Nephron progenitor cell (in vitro differentiated cells): ENCODE measurements at places on chromosomes 7 and 10.
A peak's percentile ranks its signal among the peaks of the same experiment; 100 is the strongest.

DNA sequence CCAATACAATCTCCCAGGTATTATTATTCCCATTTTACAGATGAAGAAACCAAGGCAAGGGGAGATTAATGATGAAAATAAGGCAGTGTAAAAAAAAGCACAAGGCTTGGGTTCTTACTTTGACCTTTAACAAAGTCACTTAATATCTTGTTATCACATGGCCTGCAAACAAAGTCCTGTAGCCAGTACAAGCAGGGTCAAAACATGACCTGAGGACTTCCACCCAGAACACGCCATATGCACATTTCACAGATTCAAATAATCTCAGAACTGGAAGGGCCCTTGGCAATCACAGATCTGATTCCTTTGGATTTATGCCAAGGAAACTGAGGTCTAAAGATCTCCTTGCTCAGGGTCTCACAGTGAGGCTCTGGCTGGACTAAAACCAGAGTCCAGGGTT lies 162.1 kb downstream of the KCNMA1 start:
- no peak for DNase-seq

DNA sequence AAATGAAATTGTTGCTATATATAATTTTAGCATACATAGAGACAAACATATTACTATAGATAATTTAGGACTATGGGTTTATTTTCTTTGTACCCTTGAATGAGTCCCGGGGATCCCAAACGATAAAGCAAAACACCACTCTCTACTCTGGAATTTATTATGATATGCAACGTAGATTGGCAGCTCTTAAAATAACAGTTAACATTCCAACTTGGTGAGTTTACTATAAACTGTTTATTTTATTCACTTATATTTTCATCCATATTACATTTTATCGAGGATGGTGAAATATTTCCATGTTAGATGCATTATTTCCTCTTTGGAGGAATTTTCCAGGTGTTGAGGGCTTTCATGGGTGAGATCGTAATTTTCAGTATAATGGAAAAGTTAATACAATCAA lies 138.7 kb upstream of the DGKB start:
- DNase-seq: no peak

DNA sequence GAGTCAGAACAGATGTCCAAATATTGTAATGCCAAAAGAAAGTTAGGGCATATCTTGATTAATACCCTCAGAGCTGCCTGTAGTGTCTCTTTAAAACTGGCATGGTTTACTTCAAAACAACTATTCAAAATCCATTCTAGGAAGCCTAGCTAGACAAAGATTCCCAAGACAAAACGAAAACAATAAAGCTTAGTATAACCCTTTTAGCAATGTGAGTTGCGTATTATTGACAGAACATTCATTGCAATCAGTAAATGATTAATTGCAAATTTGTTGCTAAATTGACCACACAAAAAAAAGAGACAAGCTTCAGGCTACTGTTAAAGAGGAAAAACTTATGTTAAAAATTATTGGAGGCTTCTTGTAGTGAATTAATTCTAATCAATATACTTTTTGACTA lies 406.9 kb downstream of the DGKB start:
- no peak for DNase-seq

DNA sequence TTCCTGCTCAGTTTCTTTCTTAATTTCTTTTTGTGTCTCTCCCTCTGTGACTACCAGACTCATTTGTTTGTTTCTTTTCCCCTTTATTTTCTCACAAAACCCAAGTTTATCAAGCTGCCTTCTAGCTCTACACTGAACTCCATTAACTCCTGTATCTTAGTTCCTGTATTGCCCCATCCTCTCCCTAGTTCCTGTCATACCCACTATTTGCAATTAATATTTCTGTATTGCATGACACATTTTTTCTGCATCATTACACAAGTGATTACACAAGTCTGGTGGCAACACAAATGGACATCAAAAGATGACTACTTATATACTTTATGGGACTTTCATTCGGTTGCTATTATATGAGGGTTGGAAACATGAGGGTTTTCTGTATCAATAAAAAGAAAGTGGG lies 26.9 kb upstream of the OR9A4 start:
- DNase-seq: no peak

- no peak for DNase-seq
Observed at GRCh38 chr10:17179002-17179401, 22.5 kb downstream of the TRDMT1 start.

- no peak for DNase-seq
Observed at GRCh38 chr10:73494877-73495225, 973 bp downstream of the PPP3CB start.

DNA sequence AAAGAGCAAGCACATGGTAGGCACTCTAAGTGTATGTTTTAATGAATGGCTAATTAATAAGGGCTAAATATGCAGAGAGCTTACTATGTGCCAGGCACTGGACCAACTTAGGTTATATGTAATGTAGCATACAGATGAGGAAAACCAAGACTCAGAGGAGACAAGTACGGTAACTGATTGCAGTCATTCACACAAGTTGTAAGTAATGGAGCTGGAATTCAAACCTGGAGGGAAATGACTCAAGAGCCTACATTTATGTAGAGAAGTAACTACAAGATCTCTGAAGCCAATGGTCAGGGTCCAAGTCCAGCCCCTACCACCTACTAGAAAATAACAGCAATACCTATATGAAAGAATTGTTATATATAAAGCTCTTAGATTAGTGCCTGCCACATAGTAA lies 97.3 kb upstream of the KCNIP2 start:
- DNase-seq: no peak

DNA sequence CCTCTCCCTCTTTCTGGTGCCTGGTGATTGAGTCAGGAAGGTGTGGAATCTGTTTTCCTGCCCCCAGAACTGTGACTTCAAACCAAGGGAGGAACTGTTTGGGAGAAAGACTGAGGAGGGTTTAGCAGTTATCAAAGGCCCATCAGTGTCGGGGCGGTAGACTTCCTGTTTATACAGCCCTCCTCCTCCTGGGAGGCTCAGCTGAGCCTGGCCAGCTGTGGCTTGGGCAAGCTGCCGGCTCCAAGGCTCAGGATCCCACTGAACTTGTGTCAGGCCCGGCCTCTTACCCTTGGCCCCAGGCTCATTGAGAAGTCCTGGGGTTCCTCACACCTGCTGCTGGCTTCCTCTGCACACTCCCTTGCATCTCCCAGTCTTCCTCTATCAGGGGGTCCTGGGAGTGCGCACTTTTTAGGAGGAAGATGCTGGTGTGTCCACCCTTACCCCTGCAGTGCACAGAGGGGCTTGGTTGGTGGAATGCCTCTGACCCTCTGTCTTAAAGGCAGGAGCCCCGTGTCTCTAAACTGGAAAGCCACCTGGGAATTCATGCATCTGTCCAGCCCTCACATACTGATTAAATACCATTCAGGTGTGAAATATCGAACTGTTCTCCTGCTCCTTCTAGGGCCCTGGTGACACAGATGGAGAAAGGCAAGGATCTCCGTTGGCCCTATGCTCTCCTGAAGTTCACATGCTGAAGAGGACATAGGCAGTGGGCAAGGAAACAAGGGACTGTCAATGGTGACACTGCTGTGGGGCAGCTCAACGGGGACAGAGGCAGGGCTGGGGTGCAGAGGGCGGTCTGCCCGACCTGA lies 32.4 kb downstream of the CXCL12 start:
- peak; percentile 43 for DNase-seq

DNA sequence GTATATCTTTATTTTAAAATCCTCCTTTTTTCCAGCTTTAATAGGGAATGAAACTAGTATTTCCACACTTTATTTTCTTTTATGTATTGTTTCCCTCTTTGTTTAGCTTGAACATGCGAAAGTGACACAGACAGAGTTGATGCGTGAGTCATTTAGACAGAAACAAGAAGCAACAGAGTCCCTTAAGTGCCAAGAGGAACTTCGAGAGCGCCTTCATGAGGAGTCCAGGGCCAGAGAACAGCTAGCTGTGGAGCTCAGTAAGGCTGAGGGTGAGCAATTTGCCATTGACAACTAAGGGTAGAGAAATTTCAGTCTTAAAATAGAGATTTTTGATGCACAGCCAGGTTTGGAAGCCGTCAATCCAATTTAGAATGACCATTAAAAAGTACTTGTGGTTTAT lies 73.1 kb downstream of the CYP51A1 start:
- no peak for DNase-seq

DNA sequence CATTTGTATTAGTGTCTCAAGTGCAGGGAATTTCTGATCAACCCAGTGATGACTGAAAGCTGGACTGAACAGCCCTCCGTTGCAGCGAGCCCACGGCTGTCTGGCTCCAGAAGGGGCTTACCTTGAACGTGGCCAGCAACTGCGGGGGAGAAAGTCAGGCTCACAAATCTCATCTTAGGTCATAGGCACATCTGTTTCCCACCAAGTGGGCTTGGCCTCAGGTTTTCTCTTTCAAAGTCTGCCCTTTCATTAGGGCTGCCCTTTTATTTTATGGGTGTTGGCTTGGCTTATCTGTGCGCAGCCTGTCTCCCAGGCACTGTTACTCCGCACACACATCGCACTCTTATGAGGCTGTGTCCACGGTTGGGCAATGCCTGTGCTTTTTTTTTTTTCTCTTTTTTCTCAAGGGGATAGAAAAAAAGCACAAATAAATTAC lies 178.0 kb downstream of the JCAD start:
- DNase-seq: peak; percentile 7

DNA sequence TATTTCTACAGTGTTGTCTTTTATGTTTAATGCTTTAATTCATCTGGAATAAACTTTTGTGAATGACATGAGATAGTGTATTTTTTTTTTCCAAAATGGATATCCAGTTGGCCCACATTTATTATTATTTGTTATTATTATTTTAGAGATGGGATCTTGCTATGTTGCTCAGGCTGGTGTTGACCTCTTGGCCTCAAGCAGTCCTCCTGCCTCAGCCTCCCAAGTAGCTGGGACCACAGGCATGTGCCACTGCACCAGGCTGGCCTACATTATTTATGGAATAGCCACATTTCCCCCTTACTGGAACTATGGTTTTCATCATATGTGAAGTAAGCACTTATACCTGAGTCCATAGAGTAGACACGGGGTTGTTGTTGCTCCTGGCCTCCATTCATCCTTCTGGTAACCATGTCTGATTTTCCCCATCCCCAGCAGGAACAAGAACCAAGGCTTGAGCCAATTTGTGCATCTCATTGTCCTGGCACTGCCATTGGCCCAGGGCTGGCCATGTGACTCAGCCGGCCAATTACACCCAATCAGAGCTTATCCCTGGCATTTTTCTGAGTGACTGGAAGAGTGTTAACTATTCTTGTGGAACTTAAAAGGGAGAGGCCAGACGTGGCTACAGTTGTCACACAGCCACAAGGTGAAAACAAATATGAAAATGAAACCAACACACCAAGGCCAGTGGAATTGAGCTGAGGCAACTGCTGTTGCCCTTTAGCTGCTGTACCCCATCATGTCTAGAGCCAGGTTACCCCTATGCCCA lies 23.1 kb downstream of the PRF1 start:
- no peak for DNase-seq

- no peak for DNase-seq
Observed at GRCh38 chr10:125009661-125010161, 67.8 kb downstream of the ZRANB1 start.

GRCh38 chr10:59098831-59099452 lies 77.5 kb upstream of the PHYHIPL start:
- peak; percentile 2 for DNase-seq

DNA sequence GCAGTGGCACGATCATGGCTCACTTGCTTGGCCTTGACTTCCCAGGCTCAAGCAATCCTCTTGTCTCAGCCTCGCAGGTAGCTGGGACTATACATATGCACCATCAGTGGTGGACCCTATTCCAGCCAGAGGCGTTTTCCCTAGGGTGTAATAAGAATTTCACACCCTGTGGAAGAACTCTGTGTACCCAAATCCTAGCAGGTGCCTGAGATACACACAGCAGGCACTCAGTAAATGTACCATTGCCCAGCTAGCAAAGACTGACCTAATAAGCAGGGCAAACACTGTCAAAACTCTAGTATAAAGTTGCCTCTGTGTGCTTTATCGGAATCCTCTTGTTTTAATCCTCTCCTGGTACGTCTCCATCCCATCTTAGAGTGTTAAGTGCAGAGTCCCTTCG lies 33.7 kb upstream of the BHLHA15 start:
- DNase-seq: no peak

GRCh38 chr7:80027611-80028173 lies 106.9 kb upstream of the GNAI1 start:
- no peak for DNase-seq

- no peak for DNase-seq
Observed at GRCh38 chr7:81715984-81716588, 53.8 kb downstream of the HGF start.

- no peak for DNase-seq
Observed at GRCh38 chr10:76738991-76739390, 898.6 kb downstream of the KCNMA1 start.

GRCh38 chr10:27659786-27660185 lies 85.8 kb downstream of the MKX start:
- DNase-seq: no peak

GRCh38 chr10:13648425-13648824 lies 61.7 kb downstream of the PRPF18 start:
- DNase-seq: no peak

DNA sequence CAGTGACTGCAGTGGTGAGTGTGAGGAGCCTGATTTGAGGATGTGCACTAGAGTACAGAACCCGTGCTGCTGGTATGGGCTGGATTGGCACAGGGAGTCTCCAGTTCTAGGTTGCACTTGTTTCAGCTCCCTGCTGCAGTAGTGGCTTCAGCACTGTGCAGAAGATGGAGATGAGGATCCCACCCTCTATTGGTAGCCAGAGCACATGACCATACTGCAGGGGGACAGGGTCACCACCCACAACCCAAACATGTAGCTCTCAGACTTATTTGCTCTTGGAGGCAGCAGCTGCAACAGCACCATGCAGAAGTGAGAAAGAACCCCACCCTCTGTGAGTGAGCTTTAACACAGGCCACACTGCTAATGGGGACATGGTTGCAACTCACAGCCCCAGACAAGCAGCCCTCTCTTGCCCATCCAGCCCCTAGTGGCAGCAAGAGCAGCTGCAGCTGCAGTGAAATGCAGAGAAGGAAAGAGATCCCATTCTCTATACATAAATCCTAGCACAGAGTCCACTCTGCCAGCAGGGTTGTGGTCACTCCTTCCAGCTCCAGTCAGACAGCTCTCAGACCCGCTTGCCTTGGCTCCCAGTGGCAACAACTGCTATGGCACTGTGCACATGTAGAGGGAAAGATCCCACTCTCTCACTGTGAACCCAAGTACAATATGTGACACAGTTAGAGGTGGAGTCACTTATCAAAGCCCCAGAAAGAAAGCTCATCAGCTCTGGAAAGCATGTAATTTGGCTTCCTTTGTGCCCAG lies 51.4 kb upstream of the SCIN start:
- DNase-seq: peak; percentile 28

- DNase-seq: no peak
Observed at GRCh38 chr7:28697913-28698563, 260.1 kb downstream of the TRIL start.

- no peak for DNase-seq
Observed at GRCh38 chr7:50591480-50592438, 26.6 kb upstream of the DDC start.

- no peak for DNase-seq
Observed at GRCh38 chr7:30817371-30817767, 46.2 kb downstream of the MINDY4 start.
